ENCODE measurements at places on chromosomes 5 and 9.

GRCh38 chr9:121770415-121771273 lies 119.2 kb downstream of the DAB2IP start:
- DNase-seq: no peak

DNA sequence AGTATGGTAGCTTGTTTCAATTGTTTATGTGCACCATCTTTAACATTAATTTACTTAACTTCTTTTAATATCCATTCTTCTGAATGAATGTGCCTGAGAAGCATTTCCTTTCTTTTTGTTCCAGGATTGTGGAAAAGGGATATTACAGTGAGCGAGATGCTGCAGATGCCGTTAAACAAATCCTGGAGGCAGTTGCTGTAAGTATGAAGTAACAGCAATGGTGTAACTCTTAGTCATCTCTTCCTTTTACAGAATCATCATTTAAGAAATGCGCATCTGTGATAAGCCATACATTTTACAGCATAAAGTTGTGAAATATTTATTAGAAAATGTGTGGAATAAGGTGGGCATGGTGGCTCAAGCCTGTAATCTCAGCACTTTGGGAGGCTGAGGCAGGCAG lies 117.7 kb downstream of the STARD4 start:
- DNase-seq: no peak

GRCh38 chr5:140220032-140220697 lies 45.2 kb downstream of the CYSTM1 start:
- no peak for DNase-seq

- DNase-seq: no peak
Measured at GRCh38 chr9:99513441-99514112, 291.5 kb downstream of the SEC61B start.

All from T follicular helper cell (primary cell).